ENCODE measurements at places on chromosomes 16 and 17.
A peak's percentile ranks its signal among the peaks of the same experiment; 100 is the strongest.

- DNase-seq = peak; percentile 65
Observed at GRCh38 chr16:89700649-89701424, 668 bp downstream of the SPATA2L start.

- DNase-seq = no peak
Observed at GRCh38 chr17:64938925-64939474, 19.7 kb upstream of the LRRC37A3 start.

GRCh38 chr16:65377195-65377594, 255.3 kb upstream of the CDH11 start:
- DNase-seq = no peak

GRCh38 chr16:89722392-89723278, 1.3 kb downstream of the ZNF276 start:
- no peak for DNase-seq

DNA sequence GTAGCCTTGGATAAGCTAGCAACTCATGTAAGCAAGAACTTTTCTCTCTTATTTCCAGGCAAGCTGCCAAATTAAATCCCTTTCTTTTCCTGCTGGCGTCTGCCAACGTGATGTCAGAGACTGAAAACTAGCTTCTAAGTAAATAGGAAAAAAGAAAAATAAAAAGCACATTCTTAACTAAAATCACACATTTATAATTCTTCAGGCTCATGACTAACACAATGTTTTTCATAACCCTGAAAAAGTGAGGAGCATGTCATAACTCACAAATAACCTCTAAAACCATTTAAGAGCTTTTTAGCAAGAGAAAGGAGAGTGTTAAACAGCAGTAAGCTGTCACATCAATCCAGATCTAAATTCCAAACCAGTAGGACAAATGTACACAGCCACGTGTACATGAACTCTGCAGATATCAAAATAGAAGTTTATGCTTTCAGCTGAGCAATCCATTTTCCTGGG, 110.0 kb downstream of the N4BP1 start:
- DNase-seq = peak; percentile 56

DNA sequence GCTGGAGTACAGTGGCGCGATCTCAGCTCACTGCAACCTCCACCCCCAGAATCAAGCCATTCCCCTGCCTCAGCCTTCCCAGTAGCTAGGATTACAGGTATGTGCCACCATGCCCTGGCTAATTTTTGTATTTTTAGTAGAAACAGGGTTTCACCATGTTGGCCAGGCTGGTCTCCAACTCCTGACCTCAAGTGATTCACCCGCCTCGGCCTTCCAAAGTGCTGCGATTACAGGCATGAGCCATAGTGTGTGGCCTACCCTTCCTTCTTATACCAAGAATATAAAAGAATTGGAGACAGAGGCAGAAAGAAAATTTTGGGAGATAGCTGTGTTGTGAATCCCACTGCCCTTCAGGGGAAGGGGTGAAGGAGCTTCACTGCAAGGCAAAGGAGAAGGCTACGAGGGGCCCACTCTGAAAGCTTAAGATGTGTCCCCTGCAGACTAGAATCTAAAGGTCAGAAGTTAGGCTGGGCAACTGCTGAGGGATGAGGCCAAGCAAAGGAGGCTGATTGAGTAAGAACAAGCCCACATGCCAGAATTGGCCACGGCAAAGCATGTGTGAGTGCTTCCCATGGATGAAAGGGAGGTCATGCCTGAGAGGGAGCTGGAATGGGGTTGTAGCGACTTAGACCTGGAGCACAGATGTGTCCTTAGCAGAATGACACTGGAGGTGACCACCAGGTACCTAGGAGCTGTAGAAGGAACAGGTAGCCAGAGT, 8.4 kb upstream of the CRYBA1 start:
- no peak for DNase-seq

DNA sequence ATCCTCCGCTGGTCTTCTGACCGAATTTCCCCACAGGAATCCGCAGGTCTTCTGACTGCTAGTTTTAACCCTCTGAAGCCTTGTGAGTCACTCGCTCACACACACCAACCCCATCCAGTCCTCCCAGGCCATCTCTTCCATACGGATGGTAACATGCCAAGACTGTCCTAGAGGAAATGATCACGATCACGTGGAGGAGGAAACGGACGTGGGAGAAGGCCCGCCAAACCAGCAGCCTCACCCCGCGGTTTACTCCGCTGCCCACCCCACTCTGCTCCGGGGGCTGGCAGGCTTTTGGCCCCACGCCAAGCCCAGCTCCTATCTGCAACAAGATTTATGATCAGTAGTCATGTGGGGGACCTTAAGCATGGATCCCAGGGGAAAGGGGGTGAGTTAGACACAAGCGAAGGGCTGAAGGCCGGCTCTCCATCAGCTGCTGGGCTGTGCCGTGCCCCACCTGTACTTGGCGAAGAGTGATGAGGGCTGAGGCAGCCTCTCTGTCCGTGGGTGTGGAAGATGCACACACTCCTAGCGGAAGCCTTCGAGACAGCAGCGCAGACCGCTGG, 1.5 kb upstream of the FAAP100 start:
- DNase-seq = peak; percentile 53

DNA sequence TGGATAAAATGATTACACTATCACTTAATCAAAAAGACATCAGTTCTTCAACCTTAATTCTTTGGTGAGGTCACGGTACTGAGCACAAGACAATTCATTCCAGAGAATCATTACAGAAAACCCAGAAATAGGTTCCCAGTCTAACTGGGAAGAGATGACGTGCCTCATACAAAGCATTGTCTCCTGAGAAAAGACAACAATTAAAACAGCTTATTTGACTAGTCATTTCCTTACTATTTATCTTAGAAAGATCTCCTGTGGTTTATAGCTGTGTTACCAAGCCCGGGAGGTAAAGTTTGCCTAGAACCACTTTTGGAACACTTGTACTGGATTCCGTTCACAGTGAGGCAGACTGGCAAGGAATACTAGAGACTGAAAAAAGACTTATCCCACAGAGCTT, 5.1 kb downstream of the PHF12 start:
- no peak for DNase-seq
